ENCODE measurements at places on chromosomes 16 and 17.
A peak's percentile ranks its signal among the peaks of the same experiment; 100 is the strongest.

GRCh38 chr16:60642956-60643355, 1393.3 kb downstream of the CDH8 start:
- H3K27ac ChIP-seq, result no peak overlapping the region
- H3K36me3 ChIP-seq, result no peaks in the 10 kb centered on the region
- H3K27me3 ChIP-seq, result no peaks in the 10 kb centered on the region

DNA sequence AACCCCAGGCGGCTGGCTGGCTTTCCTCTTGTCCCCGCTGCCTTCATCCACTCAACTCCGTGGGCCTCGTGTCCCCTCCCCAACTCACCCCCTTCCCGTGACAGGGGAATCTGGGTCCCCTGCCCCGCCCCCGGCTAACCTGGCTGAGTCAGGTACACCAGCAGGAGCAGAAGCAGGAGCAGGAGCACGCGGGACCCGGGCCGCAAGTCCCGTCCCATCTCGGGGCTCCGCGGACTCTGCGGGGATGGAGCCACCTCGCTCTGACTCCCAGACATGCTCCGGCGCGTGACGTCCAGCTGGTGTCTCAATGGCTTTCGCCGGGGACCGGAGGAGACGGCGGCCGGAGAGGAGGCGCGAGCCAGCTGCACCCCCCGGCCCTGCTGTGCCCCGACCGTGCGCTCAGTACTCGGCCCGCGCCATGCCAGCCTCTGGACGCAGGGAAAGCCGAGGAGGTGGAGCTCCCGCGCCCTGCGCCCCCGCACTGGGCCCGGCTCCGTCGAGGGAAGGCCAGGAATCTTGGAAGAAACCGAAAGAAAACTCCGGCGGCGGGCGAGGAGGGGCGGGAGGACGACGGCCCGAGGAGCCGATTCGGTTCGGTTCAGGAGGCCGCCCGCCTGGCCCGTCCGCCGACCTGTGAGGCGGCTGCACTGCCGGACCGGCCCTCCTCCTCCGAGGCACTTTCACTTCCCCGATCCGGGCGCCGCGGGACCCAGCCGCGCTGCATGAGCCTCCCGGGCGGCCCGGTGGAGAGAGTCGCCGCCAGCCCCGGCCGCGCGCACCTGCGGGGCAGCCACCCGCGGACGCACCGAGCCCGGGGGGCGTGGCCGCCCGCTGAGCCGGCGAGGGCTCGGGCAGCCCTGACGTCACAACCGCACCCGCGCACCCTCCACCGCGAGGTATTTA, at the start of the genes CXCL16 and ZMYND15:
Gene CXCL16, minus strand, starts transcription at position 807 of the 903 bp plus-strand sequence. Its CDS starts 589 bp downstream, at position 218.
Gene ZMYND15, plus strand, starts transcription at position 712 of the 903 bp plus-strand sequence. CDS start 716 bp downstream, outside the sequence.
- H3K4me3 ChIP-seq, result peak within 1 kb of the TSS; percentile 72
- H3K27ac ChIP-seq, result no peak within 1 kb of the TSS
- DNase-seq, result peak; percentile 74
- H3K36me3 ChIP-seq, result no peaks in the 10 kb centered on the region
- peaks cover 20% of the 10 kb centered on the region for H3K27me3 ChIP-seq

GRCh38 chr17:78990349-78991016, 10.8 kb upstream of the LGALS3BP start:
- no peak overlapping the region for H3K27ac ChIP-seq
- no peak overlapping the region for H3K4me3 ChIP-seq
- peaks cover 40% of the 10 kb centered on the region for H3K36me3 ChIP-seq
- DNase-seq, result no peak

- H3K27me3 ChIP-seq, result no peaks in the 10 kb centered on the region
- H3K4me1 ChIP-seq, result peaks cover 58% of the 10 kb centered on the region
- peaks cover 16% of the 10 kb centered on the region for H3K36me3 ChIP-seq
- H3K4me3 ChIP-seq, result no peak overlapping the region
Measured at GRCh38 chr16:31698901-31699300, 171.2 kb downstream of the AHSP start.

DNA sequence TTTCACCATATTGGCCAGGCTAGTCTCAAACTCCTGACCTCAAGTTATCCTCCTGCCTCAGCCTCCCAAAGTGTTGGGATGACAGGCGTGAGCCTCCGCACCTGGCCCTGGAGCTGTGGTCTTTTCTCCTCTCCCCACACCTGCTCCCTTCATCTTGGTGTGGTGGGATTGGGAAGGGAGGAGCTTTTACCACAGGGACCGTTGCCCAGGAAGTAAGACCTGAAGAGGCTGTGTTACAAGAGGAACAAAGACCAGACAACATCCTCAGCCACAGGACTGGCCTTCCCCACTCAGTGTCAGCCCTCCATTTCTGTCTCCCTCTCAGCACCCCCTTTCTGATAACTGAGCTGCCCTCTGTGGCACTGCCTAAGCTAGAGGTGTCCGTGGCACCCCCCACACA, 9.4 kb upstream of the C17orf113 start:
- no peak overlapping the region for H3K4me3 ChIP-seq
- H3K27me3 ChIP-seq, result peaks cover 9% of the 10 kb centered on the region

DNA sequence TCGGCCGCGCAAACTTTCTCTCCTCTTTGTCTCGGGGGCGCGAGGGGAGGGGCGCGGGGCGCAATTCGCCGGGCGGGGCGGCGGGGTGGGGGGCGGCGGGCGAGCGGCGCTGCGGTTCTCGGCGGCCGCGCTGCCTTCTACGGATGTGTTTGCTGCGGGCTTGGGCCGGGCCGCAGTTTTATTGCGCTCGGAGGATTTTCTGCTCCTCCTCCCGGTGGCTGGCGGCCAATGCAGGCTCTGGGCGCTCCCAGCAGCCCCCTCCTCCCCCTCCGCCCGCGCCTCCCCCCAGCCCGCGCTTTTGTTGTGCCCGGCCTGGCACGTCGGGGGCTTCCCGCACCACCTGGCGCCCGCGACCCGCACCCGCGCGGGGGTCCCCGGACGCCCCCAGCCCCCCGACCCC, at the start of gene TIMP2:
Gene TIMP2, minus strand, starts transcription at position 154 of the 400 bp plus-strand sequence. CDS start 299 bp downstream, outside the sequence.
- DNase-seq, result peak; percentile 71
- no peak within 1 kb of the TSS for H3K27ac ChIP-seq
- H3K27me3 ChIP-seq, result peaks cover 7% of the 10 kb centered on the region
- H3K4me1 ChIP-seq, result peaks cover 29% of the 10 kb centered on the region

DNA sequence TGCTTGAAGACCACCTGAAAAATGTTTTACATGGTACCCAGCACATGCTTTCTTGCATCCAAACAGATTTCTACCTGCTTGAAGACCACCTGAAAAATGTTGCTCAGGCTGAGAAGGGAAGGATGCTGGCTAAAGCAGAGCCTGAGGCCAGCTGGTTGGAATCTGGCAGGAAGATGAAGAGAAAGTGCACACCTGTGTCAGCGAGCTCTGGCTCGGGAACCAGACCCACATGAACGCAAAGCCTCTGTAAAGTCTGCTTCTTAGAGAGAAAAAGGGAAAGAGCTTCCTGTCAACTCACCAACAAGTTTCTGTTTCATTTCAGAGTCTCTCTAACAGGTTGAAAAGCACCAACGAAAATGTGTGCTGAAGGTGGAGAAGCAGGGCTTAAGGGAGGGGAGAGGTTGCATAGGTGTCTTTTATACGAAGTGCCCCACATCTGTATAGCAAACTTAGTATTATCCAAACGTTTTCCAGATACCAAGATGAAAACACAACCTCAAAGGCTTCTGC, 226.0 kb downstream of the TOX3 start:
- H3K4me1 ChIP-seq, result no peaks in the 10 kb centered on the region
- no peak for DNase-seq
- H3K27ac ChIP-seq, result no peak overlapping the region
- H3K27me3 ChIP-seq, result no peaks in the 10 kb centered on the region
- H3K4me3 ChIP-seq, result no peak overlapping the region
- H3K36me3 ChIP-seq, result no peaks in the 10 kb centered on the region

DNA sequence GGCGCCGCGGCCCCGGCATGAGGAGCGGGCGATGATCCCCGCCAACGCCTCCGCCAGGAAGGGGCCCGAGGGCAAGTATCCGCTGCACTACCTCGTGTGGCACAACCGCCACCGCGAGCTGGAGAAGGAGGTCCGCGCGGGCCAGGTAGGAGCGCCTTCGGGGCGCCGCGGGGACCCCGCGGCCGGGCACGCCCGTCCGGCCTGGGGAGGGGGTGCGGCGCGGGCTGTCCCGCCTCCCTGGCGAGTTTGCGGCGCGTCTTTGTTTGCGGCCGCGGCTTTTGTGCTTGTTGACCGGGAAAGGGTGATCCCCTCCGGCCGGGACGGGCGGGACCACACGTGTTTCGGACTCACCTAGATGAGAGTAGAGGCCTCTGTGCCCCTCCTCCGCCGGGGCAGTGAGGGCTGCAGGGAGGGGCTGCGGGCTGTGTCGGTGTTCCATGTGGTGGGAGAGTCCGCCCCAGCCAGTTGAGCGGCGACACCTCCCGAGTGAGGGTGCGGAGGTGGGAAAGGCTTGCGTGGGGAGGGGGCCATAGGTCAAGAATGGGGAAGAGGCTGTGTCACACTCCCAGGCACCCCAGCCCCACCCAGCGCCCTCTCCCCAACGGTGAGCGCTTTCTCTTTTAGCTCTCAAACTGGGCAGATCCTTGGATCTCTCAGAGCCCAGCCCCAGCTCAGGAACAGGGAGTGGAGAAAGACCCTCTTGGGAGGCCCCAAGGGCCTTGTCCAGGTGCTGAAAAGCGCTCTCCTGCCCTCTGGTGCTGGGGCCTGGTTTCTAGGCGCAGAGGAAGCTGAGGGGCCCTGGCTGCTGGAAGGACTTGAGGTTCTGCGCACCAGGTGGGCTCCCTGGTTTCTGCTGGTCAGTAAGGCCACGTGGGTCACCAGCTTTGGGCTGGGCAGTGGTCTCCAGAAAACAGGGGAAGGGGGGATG, 923 bp downstream of the ANKRD13B start:
- peak overlapping the region; percentile 52 for H3K4me3 ChIP-seq
- H3K4me1 ChIP-seq, result peaks cover 48% of the 10 kb centered on the region
- DNase-seq, result no peak
